ENCODE measurements at places on chromosomes 13 and 19.

DNA sequence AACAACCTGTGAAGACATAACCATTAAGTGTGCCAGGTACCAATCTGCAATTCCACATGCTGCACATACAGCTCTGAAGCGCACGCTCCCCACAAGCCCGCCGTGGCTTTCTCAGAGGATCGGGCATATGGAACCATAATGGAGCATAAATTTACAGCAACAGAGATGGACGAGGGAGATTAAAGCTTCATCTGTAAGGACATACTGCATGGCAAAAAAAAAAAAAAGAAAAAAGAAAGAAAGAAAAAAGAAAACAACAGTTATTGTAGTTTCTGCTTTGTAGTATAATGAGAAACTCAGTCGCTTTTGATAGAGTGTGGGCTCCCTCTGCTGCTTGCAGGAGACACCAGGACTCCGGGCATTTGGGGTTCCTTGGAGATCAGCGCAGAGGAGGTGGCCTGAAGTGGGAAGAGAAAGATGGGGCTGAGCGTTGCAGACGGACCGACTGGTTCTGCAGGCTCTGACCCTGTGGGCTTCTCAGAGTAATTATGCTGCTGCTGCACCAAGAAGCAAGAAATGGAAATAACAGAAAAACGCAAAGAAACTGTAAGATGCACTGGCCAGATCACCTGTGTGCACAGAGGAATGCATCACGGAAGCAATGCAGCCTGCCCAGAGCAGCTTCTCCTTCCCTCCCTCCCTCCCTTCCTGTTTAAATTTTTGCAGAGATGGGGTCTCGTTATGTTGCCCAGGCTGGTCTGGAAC lies 10.8 kb upstream of the PDCD5 start:
- DNase-seq, result no peak

DNA sequence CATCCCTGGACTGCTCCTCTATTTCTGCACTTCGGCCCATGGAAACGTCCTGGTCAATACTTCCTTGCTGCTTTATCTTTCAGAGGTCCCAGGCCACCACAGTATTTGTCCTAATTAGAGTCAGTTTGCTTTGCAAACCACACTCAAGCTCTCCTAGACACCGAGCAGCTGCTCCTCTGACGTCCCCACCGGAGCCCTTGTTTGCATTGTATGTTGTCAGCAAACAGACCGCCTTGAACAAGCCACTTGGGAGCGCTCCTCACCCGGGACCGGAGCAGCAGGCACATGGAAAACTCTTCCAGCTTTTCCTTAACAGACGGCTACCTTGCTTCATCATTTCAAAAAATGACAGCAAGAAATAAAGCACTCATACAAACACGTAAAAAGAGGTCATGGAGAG lies 51.5 kb upstream of the GTF3A start:
- peak; percentile 24 for DNase-seq

GRCh38 chr13:60435762-60436374 lies 38.8 kb downstream of the TDRD3 start:
- DNase-seq, result no peak

GRCh38 chr13:111926501-111927180 lies 140.3 kb upstream of the SOX1 start:
- DNase-seq, result no peak

DNA sequence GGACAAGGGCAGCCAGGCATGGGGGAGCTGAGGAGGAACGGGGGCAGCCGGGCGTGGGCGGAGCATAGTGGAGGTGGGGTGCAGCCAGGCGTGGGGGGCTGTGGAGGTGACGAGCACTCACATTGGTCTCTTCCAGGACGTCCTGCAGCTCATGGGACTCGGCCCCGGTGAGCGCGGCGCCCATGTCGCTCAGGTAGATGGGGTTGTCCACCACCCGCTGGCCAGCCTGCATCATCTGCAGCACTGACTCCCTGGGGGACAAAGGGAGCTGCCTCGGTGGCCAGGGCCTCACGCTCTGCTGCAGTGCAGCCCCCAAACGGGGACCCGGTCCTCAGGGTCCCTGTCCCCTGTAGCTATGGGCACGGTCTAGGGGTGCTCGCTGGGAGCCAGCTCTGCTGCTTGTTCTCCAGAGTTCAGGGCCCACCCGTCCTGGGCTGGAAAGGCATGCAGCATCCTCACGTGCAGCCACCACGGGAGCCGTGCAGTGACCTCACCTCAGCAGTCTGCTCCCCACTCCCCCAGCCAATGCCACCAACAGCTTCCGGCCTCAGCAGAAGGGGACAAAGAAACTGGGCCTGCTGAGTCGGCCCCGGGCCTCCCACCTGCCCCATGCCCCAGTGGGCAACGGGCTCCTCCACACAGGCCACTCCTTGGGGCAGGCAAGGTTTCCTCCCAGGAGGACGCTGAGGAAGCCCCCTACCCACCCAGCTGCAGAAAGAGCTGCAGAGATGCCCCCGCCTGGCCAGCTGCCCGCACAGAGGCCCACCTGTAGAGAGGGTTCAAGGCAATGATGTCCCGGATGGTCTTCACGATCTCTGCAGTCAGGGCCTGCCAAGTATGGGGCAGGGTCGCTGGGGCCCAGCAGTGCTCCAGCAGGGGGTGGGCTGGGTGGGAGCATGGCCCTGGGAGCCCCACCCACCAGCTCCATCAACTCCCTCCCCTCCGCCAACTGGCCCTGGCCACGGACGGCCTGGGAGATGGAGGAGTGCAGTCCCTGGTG lies 12.1 kb downstream of the LONP1 start:
- DNase-seq, result no peak

DNA sequence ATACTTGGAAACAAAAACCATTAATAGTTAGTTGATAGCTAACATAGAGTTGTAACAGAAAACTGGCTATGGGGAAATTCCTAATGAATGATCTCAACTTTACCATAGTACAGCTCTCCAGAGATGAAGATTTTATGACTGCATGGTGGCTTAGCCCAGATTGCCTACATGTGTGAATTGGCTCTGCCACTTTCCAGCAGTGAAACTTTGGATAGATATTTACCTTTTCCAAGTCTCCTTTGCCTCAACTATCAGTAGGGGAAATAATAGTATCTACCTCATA lies 161.1 kb downstream of the LACC1 start:
- no peak for DNase-seq

GRCh38 chr13:95644601-95645052 lies at the start of gene DZIP1:
Gene DZIP1, minus strand, starts transcription at chr13:95644706. Its CDS starts 2,677 bp downstream, at chr13:95642029.
- no peak for DNase-seq

GRCh38 chr19:4533835-4534424 lies 1.1 kb downstream of the PLIN5 start:
- DNase-seq, result no peak

- no peak for DNase-seq
Measured at GRCh38 chr13:39862900-39863299, 207.4 kb downstream of the COG6 start.

DNA sequence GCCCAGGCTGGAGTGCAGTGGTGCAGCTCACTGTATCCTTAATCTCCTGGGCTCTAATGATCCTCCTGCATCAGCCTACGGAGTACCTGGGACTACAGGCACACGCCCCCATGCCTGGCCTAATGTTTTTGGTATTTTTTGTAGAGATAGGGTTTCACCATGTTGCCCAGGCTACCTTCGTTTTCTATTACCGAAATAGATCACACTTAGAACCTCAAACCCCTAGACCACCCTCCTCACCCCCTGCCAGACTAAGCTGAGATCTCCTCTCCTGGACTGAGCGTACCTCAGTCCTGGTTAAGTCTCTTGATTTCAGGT lies 391 bp downstream of the KLF1 start:
- no peak for DNase-seq

All from NCI-H1436 treated with DMSO at 0.1 percent for 48 hours (cell line).